ENCODE measurements at places on chromosomes 6 and 20.

DNA sequence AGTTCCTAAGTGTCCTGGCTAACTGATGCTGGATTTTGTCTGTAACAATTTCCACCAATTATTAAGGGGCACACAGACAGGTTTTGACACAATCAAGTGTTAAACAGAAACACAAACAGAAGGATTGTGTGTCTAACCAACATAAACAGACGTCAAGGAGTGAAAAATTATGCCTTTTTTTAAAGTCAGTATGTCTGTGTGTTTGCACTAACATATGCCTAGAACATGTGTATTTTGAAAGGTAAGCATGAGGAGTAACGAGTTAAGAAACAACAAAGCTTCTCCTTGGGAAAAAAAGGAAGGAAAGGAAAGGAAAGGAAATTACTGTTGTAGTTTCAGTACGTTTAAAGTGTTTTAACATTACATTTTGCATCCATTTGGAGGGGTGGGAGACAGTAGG lies 466.3 kb upstream of the ID4 start:
- no peaks in the 10 kb centered on the region for H3K27me3 ChIP-seq
- H3K4me1 ChIP-seq: no peaks in the 10 kb centered on the region
- no peak overlapping the region for H3K27ac ChIP-seq
- no peaks in the 10 kb centered on the region for H3K36me3 ChIP-seq

DNA sequence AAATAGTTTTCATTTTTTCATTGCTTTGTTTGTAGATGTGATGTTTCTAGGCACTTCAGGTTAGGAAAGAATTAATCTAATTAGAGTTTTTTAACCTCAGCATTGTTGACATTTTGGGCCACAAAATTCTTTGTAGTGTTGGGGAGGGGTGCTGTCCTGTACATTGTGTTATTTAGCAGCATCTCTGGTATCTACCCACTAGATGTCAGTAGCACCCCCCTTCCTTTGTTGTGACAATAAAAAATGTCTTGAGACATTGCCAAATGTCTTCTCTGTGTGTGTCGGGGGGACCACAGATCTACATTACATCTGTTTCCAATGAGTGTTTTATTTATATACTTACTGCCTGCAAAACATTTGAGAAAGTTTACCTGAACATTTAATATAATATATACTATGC lies 45.6 kb downstream of the EYA4 start:
- H3K27me3 ChIP-seq: no peaks in the 10 kb centered on the region
- no peak overlapping the region for H3K4me3 ChIP-seq
- no peaks in the 10 kb centered on the region for H3K36me3 ChIP-seq
- no peaks in the 10 kb centered on the region for H3K4me1 ChIP-seq
- no peak for DNase-seq

DNA sequence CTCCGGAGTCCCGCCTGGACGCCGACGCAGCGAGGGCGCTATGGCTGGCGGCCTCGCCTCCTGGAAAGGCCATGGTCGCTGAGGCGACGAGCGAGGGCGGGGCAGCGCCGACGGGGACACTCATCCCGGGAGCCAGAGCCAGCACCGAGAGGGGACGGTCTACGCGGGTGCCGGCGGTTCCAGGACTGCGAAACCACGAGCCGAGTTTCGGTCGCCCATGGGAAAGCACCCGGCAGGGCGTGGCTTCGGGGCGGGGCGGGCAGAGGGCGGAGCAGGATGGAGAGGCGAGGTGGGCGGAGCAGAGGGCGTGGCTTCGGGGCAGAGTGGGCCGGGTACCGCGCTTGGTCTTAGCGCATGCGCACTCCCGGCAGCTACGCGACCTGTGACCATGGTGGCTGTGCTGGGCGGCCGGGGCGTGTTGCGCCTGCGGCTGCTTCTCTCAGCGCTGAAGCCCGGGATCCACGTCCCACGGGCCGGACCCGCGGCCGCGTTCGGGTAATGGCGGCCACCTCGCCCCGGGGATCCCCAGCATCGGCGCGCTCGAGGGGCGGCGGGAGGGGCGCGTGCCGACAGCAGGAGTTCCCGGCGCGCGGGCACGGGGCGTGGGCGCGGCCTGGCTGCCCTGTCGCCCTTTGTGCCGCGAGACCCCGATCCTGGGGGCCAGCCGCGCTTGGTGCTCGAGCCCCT lies at the start of gene BPHL:
BPHL (plus strand) TSS at position 359 of the 687 bp plus-strand sequence; CDS start at position 389, 30 bp downstream.
- peaks cover 11% of the 10 kb centered on the region for H3K36me3 ChIP-seq
- H3K4me3 ChIP-seq: peak within 1 kb of the TSS; percentile 84
- H3K27me3 ChIP-seq: no peaks in the 10 kb centered on the region
- peaks cover 35% of the 10 kb centered on the region for H3K4me1 ChIP-seq

GRCh38 chr20:49422161-49422560 lies 60.3 kb downstream of the KCNB1 start:
- H3K27ac ChIP-seq: no peak overlapping the region
- no peaks in the 10 kb centered on the region for H3K36me3 ChIP-seq
- no peaks in the 10 kb centered on the region for H3K4me1 ChIP-seq
- no peak for DNase-seq

DNA sequence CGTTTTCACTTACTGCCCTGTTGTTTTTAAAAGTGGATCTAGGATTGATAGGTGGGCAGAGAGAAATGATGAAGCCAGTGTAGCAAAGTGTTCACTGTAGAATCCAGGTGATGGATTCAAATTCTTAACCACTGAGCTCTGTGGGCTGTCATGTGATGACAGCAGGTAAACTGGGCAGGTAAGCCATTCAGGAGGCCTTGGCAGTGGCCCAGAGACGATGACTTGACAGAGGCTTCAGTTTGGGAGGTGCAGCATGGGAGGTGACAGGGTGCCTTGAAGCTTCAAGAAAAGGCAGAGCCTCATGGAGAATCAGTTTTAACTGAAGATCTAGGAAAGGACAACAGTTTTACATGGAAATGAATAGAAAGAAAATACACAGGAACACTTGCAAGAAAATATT lies 2.0 kb downstream of the NAA20 start:
- H3K4me1 ChIP-seq: peaks cover 64% of the 10 kb centered on the region
- H3K4me3 ChIP-seq: no peak overlapping the region
- peaks cover 6% of the 10 kb centered on the region for H3K36me3 ChIP-seq
- H3K27me3 ChIP-seq: no peaks in the 10 kb centered on the region
- H3K27ac ChIP-seq: peak overlapping the region; percentile 82
- no peak for DNase-seq

- H3K4me1 ChIP-seq: peaks cover 29% of the 10 kb centered on the region
- no peaks in the 10 kb centered on the region for H3K36me3 ChIP-seq
- H3K27me3 ChIP-seq: no peaks in the 10 kb centered on the region
- DNase-seq: no peak
These were observed 4.9 kb upstream of the ELOVL5 start for GRCh38 chr6:53353624-53354023.

- H3K4me1 ChIP-seq: no peaks in the 10 kb centered on the region
- no peaks in the 10 kb centered on the region for H3K36me3 ChIP-seq
- H3K27me3 ChIP-seq: peaks cover 2% of the 10 kb centered on the region
- no peak overlapping the region for H3K27ac ChIP-seq
These were observed 89.9 kb upstream of the ECI2 start for GRCh38 chr6:4225161-4225872.

- DNase-seq: peak; percentile 29
- no peak overlapping the region for H3K4me3 ChIP-seq
- H3K36me3 ChIP-seq: no peaks in the 10 kb centered on the region
- no peak overlapping the region for H3K27ac ChIP-seq
These were observed 174.5 kb downstream of the MRPL14 start for GRCh38 chr6:43952746-43953145.

DNA sequence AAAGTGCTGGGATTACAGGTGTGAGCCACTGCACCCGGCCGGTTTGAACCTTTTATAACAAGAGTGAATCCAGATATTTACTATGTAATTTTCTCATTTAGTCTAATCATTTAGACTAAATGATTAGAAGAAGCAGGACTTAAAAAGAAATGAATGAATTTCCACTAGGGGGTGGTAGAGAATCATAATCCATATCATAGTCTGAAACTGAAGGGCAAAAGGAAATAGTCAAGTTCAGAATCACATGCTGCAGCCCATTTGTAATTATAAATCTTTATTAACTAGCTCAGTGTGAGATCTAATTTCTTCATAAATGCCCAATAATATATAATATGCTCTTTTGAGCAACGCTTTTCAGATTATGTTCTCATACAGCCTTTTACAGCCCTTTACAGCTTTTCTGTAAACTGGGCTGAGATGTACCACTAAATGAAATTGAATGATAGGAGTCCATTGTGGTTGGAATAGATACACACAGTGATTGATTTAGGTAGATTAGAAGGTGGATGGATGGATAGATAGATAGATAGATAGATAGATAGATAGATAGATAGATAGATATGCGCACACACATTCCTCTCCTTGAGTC lies 31.8 kb downstream of the PSMB9 start:
- H3K36me3 ChIP-seq: no peaks in the 10 kb centered on the region
- H3K4me1 ChIP-seq: no peaks in the 10 kb centered on the region
- no peak overlapping the region for H3K4me3 ChIP-seq

GRCh38 chr20:38631155-38632022 lies 29.8 kb downstream of the ARHGAP40 start:
- no peaks in the 10 kb centered on the region for H3K27me3 ChIP-seq
- H3K36me3 ChIP-seq: no peaks in the 10 kb centered on the region
- DNase-seq: no peak
- no peaks in the 10 kb centered on the region for H3K4me1 ChIP-seq

GRCh38 chr20:8139899-8140298 lies 7.8 kb downstream of the PLCB1 start:
- DNase-seq: no peak
- H3K4me1 ChIP-seq: peaks cover 55% of the 10 kb centered on the region
- peaks cover 5% of the 10 kb centered on the region for H3K36me3 ChIP-seq
- no peaks in the 10 kb centered on the region for H3K27me3 ChIP-seq
- H3K4me3 ChIP-seq: no peak overlapping the region
- H3K27ac ChIP-seq: no peak overlapping the region

DNA sequence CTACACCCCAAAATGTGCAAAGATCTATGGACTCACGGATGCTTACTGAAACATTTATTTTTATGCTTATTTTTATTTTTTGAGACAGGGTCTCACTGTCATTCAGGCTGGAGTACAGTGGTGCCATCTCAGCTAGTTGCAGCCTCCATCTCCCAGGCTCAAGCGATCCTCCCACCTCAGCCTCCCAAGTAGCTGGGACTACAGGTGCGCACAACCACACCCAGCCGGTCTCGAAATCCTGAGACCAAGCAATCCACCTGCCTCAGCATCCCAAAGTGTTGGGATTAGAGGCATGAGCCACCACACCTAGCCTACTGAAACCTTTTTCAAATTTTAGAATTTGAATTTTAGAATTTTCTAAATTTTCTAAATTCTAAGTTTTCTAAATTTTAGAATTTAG lies 50.8 kb upstream of the IPCEF1 start:
- H3K27ac ChIP-seq: no peak overlapping the region
- H3K4me3 ChIP-seq: no peak overlapping the region
- H3K27me3 ChIP-seq: no peaks in the 10 kb centered on the region
- peaks cover 14% of the 10 kb centered on the region for H3K4me1 ChIP-seq
- DNase-seq: no peak
- peaks cover 27% of the 10 kb centered on the region for H3K36me3 ChIP-seq

DNA sequence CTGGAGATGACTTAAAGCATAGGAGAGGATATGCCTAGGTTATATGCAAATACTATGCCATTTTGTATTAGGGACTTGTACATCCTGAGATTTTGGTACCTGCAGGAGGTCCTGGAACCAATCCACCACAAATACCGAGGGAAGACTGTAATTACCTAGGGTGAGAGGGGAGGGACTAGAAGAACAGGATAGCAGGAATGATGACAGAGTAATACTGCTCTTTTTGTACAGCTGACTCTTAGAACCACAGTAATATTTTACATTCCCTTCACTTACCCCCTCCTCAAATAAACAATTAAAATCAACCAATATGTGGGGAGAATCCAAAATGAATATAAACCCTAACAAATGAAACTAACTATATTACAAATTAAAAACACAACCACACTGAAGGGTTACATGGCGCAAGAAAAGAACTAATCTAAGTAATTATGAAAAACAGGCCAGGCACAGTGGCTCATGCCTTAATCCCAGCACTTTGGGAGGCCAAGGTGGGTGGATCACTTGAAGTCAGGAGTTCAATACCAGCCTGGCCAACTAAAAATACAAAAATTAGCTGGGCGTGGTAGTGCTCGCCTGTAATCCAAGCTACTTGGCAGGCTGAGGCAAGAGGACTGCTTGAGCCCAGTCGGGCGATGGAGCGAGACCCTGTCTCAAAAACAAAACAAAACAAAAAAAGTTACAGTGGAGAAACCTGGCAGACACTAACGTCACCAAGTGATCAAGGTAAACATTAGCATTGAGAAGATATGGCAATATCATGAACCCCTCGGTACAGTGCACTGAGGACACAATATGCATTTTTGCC lies 37.1 kb downstream of the MAP1LC3A start:
- no peaks in the 10 kb centered on the region for H3K4me1 ChIP-seq
- H3K27ac ChIP-seq: no peak overlapping the region
- H3K27me3 ChIP-seq: no peaks in the 10 kb centered on the region

GRCh38 chr6:74048387-74048786 lies 352.4 kb downstream of the CD109 start:
- H3K4me3 ChIP-seq: no peak overlapping the region
- H3K27me3 ChIP-seq: no peaks in the 10 kb centered on the region
- no peak overlapping the region for H3K27ac ChIP-seq

DNA sequence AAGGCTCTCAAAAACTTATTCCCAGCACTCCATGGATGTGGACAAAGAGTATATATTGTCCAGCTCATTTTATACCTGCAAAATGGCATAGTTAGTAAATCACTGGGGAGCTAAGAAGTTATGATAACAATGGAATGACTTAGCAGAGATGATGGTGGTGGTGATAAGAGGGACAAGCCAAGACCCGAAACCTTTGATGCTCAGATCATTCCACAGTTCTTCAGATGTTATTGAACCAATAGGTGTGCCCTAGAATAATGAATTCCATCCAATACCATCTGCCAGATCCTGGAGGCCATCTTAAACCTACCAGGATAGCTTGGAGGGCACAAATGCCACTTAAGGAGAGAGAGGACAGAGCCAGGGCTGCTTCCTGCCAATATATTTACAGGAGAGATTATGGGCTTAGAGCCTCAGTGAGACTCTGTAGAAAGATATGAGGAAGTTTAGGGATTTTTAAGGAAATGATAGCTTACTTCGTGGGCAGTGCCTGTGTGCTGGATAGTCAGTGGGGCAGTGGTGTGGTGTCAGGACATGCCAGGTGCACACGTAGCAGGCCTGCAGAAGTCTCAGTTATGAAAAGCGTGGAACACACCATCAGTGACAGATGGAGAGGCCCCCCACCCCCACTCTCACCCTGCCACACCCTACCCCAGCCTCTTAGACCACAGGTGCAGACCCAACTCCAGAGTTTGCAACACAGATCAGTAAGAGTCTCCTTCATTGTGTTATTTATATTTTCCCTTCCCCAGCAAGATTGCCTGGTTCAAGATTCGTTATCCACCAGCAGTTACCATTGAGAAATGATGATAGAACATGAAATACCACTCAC lies 209.7 kb upstream of the SUPT3H start:
- H3K4me1 ChIP-seq: no peaks in the 10 kb centered on the region
- no peaks in the 10 kb centered on the region for H3K36me3 ChIP-seq
- no peak overlapping the region for H3K27ac ChIP-seq
- H3K27me3 ChIP-seq: peaks cover 3% of the 10 kb centered on the region
- no peak overlapping the region for H3K4me3 ChIP-seq

Data from HepG2 (cell line).